Activated naive CD4-positive, alpha-beta T cell treated with anti-CD3 and anti-CD28 coated beads, Interleukin-2, amount 10 ng/mL, durations not matched to agents 7 days and 5 days (primary cell): ENCODE measurements at places on chromosomes 3 and 15.

DNA sequence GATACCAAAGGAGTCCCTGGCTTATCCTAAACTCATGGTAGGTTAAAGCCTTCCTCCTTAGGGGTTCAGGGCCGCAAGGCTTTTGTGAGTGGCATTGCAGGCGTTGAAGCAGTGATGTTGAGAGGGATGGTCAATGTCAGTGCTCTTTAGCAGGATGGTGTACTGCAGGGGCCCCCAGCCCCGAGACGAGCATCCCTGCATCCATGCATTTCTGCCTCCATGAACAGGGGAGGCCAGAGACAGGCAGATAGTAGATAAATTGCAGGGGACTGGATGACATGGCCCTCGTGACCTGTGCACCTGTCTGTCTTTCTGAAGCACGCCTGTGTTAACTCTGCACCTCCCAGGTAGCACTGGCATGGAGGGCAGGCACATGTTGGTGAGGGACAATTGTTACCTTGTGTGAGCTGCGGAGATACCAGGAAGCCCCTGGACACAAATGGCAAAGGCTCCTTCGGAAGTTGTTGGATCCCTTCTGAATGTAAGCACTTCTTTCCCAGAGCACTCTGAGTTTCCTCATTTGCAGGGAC, 133.5 kb downstream of the SNRPN start:
- no peak for DNase-seq

- peak; percentile 65 for DNase-seq
These were observed 2.0 kb downstream of the GP5 start for GRCh38 chr3:194396859-194397756.

GRCh38 chr15:23073890-23074646, 34.7 kb upstream of the TUBGCP5 start:
- DNase-seq: no peak

- DNase-seq: no peak
These were observed 272.2 kb upstream of the NR2F2 start for GRCh38 chr15:96058103-96058851.

DNA sequence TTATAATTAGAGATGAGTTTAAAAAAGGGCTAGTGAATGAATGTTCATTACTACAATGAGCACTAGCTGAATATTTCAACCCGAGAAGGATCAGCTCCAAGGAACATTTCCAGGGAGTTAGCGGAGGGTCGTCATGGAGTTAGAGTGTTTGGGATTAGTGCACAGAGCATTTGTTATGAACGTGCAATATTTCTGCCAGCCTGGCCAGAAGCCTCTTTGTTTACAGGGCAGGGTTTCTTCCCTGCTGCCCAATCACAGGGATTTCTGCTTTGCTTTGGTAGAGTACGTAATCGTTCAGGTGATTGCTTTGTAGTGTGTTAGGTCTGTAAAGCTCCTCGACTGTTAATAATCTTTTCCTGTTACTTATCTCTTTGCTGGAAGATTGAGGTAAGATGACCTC, 5.9 kb downstream of the CGNL1 start:
- no peak for DNase-seq

DNA sequence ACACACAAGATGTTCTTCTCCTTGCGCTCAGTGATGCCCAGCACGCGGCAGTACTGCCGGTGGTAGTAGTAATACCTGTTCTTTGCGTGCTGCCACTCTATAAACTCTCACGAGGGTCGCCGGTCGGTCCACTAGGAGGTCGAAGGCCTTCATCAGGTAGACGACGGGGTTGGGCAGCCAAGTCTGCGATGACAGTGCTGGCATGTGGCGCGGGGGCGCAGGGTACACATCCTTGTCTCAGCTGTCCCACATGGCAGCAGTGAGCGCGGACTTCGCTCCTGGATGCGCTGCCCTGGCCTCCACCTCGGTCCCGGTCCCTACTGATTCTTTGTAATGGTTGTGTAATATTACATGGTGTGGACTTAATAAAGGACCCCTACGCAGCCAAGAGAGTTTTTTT, 50.1 kb upstream of the CGNL1 start:
- no peak for DNase-seq

- no peak for DNase-seq
These were observed 120.3 kb upstream of the SLC6A11 start for GRCh38 chr3:10695595-10696285.

- DNase-seq: no peak
These were observed 168.4 kb upstream of the ZNF385D start for GRCh38 chr3:21919383-21919782.

GRCh38 chr15:66588971-66589370, 23.2 kb upstream of the LCTL start:
- no peak for DNase-seq
